Upper lobe of left lung (tissue), 6 donors: ENCODE measurements at places on chromosomes 7 and 10. TPM values are rescaled to one million over a fixed set of nuclear protein-coding genes. Genes with fewer than 3 reads are reported as not detected.
A peak's percentile ranks its signal among the peaks of the same experiment; 100 is the strongest.

GRCh38 chr10:131580674-131581073, 269.2 kb upstream of the TCERG1L start:
- no peaks in the 10 kb centered on the region for H3K4me1 ChIP-seq
- no peaks in the 10 kb centered on the region for H3K27me3 ChIP-seq
- no peaks in the 10 kb centered on the region for H3K36me3 ChIP-seq
- DNase-seq = no peak
- no peak overlapping the region for H3K4me3 ChIP-seq
- H3K27ac ChIP-seq = no peak overlapping the region

DNA sequence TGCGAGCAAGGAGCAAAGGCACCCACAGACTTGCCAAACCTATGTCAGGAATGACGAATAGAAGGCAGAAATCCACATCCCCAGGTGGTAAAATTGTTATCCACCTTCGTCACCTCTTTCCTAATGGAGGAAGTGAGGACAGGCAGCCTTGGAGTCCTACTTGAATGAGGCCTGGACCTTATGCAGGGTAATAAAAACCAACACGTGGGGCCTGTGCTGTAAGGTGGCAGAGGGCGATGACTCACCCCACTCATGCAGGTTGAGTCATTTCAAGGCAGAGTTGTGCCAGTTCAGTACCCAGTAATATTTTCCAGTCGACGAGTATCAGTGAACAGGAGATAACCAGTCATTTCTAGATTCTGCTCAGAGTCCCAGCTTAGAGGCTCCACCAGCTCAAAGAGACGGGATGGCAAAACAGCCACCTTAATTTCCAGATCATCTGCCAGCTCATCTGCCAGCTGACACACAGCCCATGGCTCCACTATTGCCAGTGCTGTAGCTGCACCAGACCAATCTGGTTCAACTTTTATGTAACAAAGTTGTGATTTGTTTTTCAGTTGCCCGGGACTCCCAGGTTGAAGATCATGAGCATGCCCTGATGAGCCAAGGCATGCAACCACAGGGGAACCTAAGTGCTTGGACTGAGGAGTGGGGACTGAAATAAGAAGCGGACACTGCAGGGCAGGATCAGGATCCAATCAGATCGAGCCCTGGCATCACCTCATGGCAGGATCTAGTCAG, 176.2 kb upstream of the ITGB1 start:
- H3K4me3 ChIP-seq = no peak overlapping the region
- no peaks in the 10 kb centered on the region for H3K36me3 ChIP-seq
- H3K27ac ChIP-seq = peak overlapping the region; percentile 49
- H3K27me3 ChIP-seq = no peaks in the 10 kb centered on the region
- no peak for DNase-seq
- H3K4me1 ChIP-seq = peaks cover 9% of the 10 kb centered on the region

DNA sequence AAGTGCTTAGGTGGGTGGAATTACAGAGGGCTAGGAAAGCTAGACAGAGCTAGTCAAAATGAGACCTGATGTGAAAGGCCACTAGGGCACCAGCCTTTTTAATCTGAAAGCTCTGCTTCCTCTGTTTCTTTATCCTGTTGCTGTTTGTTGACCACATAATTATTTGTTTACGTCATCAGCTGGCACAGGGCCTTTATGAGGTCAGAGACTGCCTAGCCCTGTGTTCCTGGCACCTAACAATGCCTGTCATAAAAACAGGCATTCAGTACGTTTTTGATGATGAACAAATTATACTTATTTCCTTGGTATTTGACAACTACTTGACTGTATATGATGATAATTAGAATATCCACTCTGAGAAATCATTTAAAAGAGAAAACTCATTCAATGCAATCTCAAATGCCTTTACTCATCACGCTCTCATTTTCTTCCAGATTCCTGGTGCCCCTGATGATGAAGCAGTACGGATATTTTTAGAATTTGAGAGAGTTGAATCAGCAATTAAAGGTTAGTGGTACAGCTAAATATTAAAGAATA, 26.0 kb downstream of the RBM17 start:
- H3K27ac ChIP-seq = peak overlapping the region; percentile 64
- H3K4me3 ChIP-seq = no peak overlapping the region

DNA sequence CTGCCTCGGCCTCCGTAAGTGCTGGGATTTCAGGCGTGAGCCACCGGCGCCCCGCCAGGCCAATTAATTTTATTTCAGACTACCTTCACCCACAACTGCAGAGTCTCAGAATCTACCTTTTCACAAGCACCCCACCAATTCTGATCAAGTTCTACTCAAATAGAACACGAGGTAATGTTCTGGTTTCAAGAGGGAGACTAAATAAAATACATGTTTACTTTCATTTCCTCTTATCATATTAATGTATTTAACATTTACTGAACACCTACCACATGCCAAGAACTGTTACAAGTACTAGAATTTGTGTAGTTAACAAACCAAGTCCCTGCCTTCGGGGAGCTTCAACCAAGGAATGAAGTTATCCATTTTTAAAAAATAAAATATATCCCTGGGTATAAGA, 25.5 kb upstream of the RGS10 start:
- H3K4me3 ChIP-seq = no peak overlapping the region
- DNase-seq = no peak
- H3K27me3 ChIP-seq = no peaks in the 10 kb centered on the region
- H3K4me1 ChIP-seq = no peaks in the 10 kb centered on the region
- H3K27ac ChIP-seq = no peak overlapping the region

GRCh38 chr10:118800920-118801319, 46.1 kb upstream of the CACUL1 start:
- no peak overlapping the region for H3K4me3 ChIP-seq
- no peaks in the 10 kb centered on the region for H3K36me3 ChIP-seq
- no peak for DNase-seq

DNA sequence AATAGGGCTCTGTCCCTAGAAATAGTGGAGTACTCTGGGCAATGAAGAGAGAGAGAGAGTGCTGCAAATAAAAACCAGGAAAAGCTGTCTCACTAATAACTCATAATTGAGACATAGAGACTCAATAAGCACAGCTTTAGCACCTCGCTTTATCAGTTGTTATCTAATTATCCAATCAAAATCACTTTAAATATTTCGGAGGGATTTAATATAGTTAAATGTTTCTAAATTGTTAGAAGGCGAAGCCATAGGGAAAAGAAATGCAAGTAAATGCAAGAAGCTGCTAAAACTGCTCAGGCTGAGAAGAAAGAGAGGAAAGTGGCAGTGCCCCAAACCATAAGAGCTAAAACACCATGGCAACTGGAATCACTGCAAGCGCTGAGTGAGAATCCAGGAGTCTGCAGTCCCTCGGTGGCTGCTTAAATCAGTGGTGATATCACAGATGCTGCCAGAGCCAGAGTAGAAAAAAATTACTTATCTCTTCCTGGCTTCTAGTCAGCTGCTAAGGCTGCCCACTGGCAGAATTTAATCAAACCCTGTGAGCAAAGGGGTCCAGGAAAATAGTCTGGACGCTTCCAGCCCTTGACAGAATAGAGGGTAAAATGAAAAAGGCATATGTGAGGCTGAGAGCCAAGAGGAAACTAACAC, 150.4 kb upstream of the CHRM2 start:
- no peaks in the 10 kb centered on the region for H3K27me3 ChIP-seq
- H3K4me3 ChIP-seq = no peak overlapping the region
- H3K4me1 ChIP-seq = no peaks in the 10 kb centered on the region
- H3K36me3 ChIP-seq = no peaks in the 10 kb centered on the region

DNA sequence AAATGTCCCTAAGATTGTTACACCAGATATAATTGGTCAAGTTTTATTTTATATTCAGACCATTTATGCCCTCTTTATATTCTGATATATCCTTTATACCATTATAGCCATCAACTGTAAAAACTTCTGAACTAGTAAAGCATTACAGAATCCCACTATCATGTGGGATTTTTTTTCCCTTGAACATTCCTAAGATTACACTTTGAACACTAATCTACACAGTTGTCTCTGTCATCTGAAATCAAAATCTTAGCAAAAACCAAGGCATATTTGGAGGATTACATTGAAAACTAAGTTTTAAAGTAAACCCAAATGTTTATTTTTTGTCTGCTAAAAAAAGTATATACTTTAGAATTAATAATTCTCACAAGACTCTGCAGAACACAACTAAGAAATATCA, 116.2 kb upstream of the GPR22 start:
- peaks cover under 1% of the 10 kb centered on the region for H3K36me3 ChIP-seq
- DNase-seq = no peak
- no peaks in the 10 kb centered on the region for H3K27me3 ChIP-seq
- H3K27ac ChIP-seq = no peak overlapping the region
- H3K4me3 ChIP-seq = no peak overlapping the region

DNA sequence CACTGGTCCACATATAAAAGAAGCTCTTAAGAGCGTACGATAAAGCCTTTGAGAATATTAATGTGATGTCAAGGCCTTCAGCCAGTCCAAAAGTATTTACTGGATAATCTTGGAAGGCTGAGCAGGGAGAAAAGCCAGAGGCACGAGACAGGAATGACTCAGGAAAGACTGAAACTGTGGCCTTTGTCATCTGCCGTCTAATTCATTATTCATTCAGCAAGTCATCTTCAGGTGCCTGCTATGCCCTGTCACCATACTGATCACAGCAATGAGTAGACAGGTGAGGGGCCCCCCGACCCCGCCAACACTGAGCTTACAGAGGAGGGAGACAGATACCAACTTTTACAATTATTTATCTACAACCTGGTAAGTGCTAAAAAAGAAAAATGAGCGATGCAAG, 78.9 kb downstream of the VOPP1 start:
- no peaks in the 10 kb centered on the region for H3K4me1 ChIP-seq
- no peaks in the 10 kb centered on the region for H3K27me3 ChIP-seq
- no peak for DNase-seq
- H3K36me3 ChIP-seq = peaks cover 35% of the 10 kb centered on the region
- H3K27ac ChIP-seq = no peak overlapping the region

GRCh38 chr7:157016024-157016351, 5.5 kb upstream of the MNX1 start:
- no peak overlapping the region for H3K27ac ChIP-seq
- no peak overlapping the region for H3K4me3 ChIP-seq
- no peaks in the 10 kb centered on the region for H3K36me3 ChIP-seq
- H3K4me1 ChIP-seq = peaks cover 42% of the 10 kb centered on the region
- DNase-seq = no peak
- H3K27me3 ChIP-seq = no peaks in the 10 kb centered on the region

- no peaks in the 10 kb centered on the region for H3K27me3 ChIP-seq
- H3K4me1 ChIP-seq = no peaks in the 10 kb centered on the region
- no peaks in the 10 kb centered on the region for H3K36me3 ChIP-seq
- H3K27ac ChIP-seq = no peak overlapping the region
- H3K4me3 ChIP-seq = no peak overlapping the region
Observed at GRCh38 chr7:141954334-141954733, 7.6 kb upstream of the CLEC5A start.

DNA sequence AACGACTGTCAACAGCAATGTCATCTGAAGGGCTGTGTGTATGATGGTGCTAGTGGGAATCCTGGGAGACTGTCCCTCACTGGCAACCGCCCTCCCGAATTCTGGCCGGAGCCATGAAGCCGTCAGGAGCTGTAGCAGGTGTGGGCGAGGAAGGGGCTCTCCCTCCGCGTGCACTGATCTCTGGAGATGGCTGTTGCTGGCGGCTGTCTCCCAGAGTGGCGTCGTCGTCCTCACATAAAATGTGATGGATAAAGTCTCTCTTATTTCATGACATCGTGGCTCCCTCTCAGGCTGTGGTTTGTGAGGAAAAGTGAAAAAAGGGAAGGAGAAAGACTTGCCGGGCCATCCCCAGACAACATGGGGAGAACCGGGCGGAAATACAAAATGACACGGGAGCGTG, 216.5 kb downstream of the DNAJB6 start:
- no peak for DNase-seq
- no peak overlapping the region for H3K4me3 ChIP-seq
- no peaks in the 10 kb centered on the region for H3K27me3 ChIP-seq
- no peaks in the 10 kb centered on the region for H3K4me1 ChIP-seq

DNA sequence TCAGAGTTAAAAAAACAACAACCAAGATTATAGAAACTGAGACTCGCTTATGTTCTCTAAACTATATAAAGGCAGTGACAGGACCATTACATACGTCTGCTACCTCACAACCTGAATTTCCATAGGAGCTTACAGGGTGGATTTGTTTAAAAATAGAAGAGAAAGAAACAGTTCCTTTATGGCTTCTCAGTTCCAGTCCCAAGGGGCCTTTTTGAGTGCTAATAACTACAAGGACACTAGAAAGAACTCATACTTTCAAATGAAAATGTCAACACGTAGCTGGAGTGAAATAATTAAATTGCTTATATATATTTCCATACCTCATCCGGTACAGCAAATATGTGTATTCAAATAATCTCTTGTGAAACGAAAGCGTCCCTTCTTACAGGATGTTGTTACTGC, 19.7 kb downstream of the TSPAN12 start:
- H3K27me3 ChIP-seq = no peaks in the 10 kb centered on the region
- H3K4me3 ChIP-seq = no peak overlapping the region
- no peaks in the 10 kb centered on the region for H3K4me1 ChIP-seq
- DNase-seq = no peak
- H3K27ac ChIP-seq = no peak overlapping the region

Gene HOXA4
- 8.4 TPM for total RNA-seq

Gene GOLGA7B
- total RNA-seq = 1.1 TPM

Gene BEND7
- 57.6 TPM for total RNA-seq

Gene RBM20
- total RNA-seq = 0.11 TPM
